ENCODE measurements at places on chromosomes 5 and 9.

GRCh38 chr5:103271570-103272289, 13.2 kb downstream of the MACIR start:
- no peak for DNase-seq

GRCh38 chr5:16477541-16477940, 11.9 kb upstream of the ZNF622 start:
- DNase-seq = no peak

DNA sequence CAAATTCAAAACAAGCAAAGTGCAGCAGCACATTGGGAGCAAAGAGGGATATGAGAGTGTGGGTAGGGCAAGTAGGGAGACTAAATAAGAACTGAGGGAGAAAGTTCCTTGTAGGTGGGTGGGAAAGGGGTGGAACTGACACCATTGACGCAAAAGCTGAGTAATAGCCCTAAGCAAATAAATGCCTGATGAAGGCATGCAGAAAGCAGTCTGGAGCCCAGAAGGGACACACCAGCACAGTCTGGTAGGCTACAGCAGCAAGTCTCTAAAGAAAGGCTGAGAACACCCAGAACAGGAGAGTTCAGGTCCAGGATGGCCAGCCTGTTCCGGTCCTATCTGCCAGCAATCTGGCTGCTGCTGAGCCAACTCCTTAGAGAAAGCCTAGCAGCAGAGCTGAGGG, at the start of gene INSL4:
Gene INSL4, plus strand, starts transcription at position 208 of the 400 bp plus-strand sequence. Its CDS starts 105 bp downstream, at position 313.
- no peak for DNase-seq

GRCh38 chr5:18761801-18762200, 1127.5 kb downstream of the TAF11L14 start:
- DNase-seq = no peak

GRCh38 chr5:160905285-160905684, 53.3 kb upstream of the ATP10B start:
- DNase-seq = no peak

GRCh38 chr9:105850852-105851500, 156.6 kb downstream of the TMEM38B start:
- no peak for DNase-seq

GRCh38 chr5:143760131-143760505, 51.8 kb upstream of the HMHB1 start:
- DNase-seq = no peak

DNA sequence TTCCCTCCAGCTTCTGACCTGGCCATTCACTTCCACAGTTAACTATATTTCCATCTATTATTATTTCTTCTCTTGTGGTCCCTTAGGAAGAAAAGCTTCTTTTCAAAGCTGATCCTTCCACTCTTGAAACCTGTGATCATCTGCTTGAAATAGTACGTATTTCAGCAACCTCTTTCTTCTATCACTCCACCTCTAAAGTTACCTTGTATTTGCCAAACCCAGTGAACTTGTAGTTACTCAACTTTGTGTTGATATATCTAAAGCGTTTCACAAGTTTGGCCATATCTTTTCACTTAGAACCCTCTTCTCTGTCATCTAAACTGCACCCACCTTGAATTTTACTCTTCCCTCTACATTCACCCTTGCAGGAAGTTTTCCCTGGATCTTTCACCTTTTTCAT, 173.8 kb upstream of the RAD23B start:
- DNase-seq = no peak
